ENCODE measurements at places on chromosomes 7 and 10.

DNA sequence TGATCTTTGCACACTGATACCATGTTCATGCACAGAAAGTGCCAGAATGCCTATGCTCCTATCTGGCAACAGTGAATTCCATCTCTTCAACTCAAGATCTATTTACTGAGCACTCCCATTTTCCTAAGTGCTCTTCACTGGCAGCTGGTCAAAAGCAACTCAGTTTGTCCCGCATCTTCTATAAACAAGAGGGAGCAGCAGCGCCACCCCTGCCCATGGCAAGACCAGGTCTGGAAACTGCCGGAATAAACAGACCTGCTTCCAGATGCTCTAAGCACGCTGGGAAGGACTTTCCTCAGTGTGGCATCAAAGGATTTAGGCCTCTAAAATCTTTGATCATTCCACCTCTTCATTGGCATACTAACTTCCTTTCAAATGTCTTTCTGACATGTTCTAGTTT is 104.4 kb upstream of the MACROH2A2 start:
- no peak for DNase-seq

- DNase-seq: no peak
Observed at GRCh38 chr7:1735262-1735661, 65.2 kb downstream of the ELFN1 start.

DNA sequence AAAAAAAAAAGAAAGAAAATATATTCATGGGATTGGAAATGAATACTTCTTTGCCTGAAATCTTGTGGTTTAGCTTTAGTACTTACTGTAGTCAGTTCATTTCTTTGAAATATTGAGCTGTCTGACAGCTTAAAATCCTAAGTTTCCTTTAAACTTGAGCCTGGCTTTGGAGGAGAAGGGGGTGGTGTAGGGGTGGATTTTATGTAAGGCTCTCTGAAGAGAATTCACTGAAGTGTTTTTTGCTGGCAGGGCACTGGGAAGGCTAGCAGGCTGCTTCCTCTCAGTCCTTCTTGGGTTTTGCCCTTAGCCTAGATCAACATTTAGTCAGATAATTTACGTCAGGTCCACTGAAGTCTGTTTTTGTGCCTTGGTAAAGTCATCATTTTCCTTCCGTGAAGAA is 516.5 kb downstream of the AUTS2 start:
- no peak for DNase-seq

GRCh38 chr7:149071641-149072437 is 18.7 kb downstream of the ZNF786 start:
- DNase-seq: no peak

- DNase-seq: no peak
Observed at GRCh38 chr10:102449321-102450123, 1.8 kb downstream of the C10orf95 start.

- no peak for DNase-seq
Observed at GRCh38 chr7:37109016-37109683, 339.5 kb downstream of the ELMO1 start.

- no peak for DNase-seq
Observed at GRCh38 chr7:74376256-74377036, 77.3 kb upstream of the GTF2IRD1 start.

DNA sequence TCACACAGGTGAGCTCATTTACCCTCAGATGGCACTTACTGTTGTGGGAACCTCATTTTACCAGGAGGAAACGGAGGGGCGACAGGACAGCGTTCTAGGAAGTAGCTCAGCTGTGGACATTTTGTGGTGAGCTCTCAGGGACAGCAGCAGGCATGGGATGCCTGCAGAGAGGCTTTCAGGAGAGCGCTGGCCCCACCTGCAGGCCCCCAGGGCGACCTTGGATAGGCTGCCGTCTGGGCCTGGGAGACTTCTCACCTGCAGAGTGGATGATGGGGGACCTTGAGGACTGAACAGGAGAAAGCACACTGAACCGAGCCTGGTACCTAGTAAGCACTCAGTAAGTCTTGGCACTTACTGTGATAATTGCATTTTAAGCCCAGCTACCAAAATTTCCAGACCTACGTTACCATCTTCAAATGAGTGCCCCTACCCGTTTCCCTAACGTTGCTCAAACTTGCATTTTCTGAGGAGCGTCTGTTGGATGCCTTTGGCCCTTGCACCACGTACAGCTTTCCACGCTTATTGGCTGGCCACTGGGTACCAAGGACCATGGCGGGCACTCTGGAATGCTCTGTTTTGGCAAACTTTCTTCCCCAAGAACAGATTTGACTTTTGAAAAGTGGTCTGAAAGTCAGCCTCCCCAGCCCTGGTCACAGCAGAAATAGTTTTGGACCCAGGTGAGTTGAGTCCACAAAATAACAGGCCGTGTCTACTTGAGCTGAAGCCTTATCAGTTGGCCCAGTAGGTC is 223.4 kb downstream of the EBF3 start:
- DNase-seq: peak; percentile 30

GRCh38 chr10:113232928-113233511 is 283.0 kb downstream of the TCF7L2 start:
- DNase-seq: no peak

GRCh38 chr10:59177031-59177797 is 771 bp downstream of the PHYHIPL start:
- DNase-seq: peak; percentile 73

DNA sequence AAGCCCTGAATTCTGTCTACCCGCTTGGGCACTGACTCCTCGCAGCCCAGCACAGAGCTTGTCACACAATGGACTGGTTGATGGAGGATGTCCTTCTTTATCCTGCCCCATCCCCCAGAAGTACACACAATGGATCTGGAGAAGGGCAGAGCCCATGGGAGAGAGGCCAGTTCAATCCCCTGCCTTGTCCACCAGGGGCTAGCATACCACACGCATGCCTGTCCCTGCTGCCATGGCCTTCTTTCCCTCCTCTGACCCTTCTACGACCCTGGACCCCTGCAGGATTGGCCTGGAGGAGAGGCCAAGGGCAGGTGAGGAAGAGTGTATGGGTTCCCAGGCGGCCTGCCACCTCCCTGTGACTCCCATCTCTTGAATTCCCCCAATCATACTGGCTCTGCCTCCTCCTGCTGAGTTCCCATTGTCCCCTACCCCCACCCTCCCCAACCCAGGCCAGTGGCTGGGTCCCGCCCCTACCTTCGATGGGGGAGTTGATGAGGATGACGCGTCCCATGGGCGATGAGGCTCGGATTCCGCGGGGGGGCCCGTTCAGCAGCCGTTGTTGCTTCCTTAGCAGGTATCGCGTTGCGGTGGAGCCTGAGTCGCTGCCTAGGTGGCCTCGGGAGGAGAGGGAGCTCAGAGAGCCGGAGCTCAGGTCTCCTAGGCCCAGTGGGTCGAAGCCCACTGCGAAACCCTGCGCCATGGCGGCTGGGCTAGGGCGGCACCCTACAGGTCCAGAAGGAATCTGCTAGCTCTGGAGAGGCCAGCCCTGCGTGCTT is 1.2 kb downstream of the PDZD7 start:
- no peak for DNase-seq

GRCh38 chr10:96857301-96858012 is 25.4 kb downstream of the LCOR start:
- no peak for DNase-seq

DNA sequence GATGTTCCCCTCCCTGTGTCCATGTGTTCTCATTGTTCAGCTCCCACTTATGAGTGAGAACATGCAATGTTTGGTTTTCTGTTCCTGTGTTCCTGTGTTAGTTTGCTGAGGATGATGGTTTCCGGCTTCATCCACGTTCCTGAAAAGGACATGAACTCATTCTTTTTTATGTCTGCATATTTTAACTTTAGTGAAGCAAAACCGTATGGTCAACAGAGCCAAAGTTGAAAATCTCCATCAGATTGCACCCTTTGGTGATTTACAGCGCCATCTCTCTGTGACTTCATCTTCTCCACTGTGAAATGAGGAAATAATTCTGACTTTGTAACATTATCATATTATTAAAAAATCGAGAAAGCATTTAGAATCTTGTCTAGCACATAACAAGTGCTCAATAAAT is 132.3 kb upstream of the PLXDC2 start:
- DNase-seq: no peak

DNA sequence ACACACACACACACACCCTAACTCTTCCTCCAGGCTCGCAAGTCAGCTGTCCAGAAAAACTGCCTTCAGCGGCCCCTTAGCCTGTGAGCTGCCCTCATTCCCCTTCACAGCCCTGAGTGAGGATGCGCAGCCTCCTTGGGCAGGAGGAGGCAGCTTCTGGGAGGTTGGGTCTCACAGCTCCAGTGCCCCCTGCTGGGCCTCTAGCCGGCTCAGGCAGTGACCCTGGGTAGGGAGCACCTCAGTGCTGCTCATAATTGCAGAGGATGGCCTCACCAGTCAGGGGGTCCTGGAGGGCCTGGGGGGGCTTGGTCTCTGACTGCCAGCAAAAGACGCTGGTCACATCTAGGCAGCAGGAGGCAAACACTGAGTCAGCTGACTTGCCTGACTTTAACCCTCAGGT is 43.7 kb downstream of the ZNF273 start:
- no peak for DNase-seq
